ENCODE measurements at places on chromosomes 16 and 17.

GRCh38 chr16:83768986-83769385 lies 38.8 kb upstream of the HSBP1 start:
- DNase-seq = no peak

GRCh38 chr17:77737442-77738265 lies 220.8 kb upstream of the TNRC6C start:
- no peak for DNase-seq

DNA sequence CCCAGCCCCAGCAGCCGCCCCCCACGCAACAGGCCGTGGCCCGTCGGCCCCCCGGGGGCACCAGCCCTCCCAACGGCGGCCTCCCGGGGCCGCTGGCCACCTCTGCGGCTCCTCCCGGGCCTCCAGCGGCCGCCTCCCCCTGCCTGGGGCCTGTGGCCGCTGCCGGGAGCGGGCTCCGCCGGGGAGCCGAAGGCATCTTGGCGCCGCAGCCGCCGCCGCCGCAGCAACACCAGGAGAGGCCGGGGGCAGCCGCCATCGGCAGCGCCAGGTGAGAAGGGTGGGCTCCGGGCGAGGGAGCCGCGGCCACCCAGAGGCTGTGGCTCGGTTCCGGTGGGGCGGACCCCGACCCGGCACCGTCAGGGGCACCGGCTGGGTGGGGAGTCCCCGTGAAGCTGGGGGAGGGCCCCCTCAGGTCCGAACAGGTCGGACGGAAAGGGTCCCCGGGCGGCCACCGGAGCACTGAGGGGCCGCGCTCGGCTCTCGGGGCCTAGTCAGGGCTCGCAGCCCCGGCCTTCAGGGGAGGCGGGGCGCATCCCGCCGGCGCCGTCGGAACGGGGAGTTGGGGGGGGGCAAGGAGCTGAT lies 583 bp downstream of the ATXN2L start:
- DNase-seq = no peak

DNA sequence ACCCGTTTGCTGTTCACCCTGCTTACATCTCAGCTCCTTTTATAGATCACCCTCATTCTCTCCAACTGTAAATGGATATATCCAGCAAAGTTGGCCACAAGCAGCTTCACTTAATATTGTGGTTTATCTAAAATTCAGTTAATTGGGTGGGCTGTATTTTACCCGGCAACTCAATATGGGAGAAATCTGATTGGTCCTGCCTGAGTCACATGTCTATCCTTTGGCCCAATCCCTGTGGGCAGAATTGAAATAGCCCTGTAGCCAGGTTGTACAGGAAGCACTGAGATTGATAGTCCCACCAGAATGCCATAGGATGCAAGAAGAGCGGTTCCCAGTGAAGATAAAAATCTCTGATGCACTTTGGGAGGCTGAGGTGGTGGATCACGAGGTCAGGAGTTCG lies 73.2 kb downstream of the AIPL1 start:
- no peak for DNase-seq

DNA sequence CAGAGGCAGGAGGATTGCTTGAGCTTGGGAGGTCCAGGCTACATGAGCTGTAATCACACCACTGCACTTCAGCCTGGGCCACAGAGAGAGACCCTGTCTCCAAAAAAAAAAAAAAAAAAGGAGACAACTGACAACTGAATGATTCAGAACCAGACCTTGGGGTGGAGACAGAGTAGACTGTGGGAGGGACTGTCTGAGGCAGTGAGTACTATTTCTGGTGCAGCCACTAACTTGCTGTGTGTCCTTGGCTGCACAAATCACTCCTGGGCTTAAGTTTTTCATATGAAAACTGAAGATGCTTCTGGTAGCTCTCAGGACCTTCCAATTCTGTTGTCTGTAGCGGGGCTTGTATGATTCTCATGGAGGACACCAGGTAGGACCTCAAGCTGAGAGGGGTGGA lies 5.8 kb downstream of the ASB16 start:
- DNase-seq = no peak

- no peak for DNase-seq
These were observed 2.4 kb downstream of the TPPP3 start for GRCh38 chr16:67390816-67391423.

GRCh38 chr17:14297161-14297851 lies 3.6 kb upstream of the HS3ST3B1 start:
- no peak for DNase-seq

- no peak for DNase-seq
These were observed 36.7 kb downstream of the PLD6 start for GRCh38 chr17:17169396-17169795.

- DNase-seq = no peak
These were observed 48.4 kb upstream of the SKAP1 start for GRCh38 chr17:48478224-48479013.

- no peak for DNase-seq
These were observed 174.0 kb downstream of the VPS53 start for GRCh38 chr17:540631-541030.

DNA sequence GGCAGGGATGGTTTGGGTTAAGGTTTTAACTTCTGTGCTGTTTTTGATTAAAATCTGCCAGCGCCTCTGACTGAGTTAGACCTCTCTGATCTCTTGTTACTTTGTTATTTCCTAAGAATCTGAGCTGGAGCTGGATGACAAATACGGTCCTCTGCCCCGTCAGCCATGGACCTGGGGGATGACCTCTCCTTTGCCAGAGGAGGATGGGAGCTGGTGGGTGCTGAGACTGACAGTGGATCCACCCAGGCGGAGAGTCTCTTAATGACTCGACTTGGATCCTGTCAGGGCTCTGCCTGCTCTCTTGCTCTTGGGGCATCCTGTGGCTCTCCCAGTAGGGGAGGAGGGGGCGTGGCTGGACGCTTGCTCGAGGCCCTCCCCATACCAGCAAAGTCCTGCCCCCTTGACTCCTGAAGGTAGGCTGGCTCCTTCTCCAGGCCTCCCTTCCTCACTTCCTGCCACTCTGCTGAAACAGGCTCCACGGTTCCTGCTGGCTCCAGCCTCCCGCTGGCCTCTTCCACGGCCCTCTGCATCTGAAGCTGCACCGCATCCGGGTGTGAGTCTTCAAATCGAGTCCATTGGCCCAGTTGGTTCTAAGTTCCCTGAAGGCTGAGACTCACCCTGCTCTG lies 24.8 kb upstream of the MAP3K14 start:
- no peak for DNase-seq

DNA sequence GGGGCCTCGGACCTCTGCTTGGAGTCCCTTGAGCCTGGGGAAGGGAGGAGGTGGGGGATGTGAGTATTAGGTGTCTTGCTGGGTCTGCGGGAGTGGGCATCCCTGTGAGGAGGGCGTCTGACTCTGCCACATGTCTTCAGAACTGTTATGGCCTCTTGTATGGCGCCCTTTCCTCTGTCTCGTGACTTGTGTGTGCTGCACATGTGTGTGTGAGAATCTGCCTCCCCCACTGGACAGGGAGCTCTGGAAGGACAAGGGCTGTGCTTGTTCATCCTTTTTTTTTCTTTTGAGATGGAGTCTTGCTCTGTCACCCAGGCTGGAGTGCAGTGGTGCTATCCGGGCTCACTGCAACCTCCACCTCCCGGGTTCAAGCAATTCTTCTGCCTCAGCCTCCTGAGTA lies 33.4 kb downstream of the ARHGAP23 start:
- no peak for DNase-seq

GRCh38 chr16:2250652-2251295 lies 613 bp downstream of the ECI1 start:
- no peak for DNase-seq

- no peak for DNase-seq
These were observed 250.8 kb downstream of the RBFOX1 start for GRCh38 chr16:7583396-7583795.

GRCh38 chr16:79535130-79535529 lies 65.4 kb downstream of the MAF start:
- no peak for DNase-seq

- no peak for DNase-seq
These were observed 3.7 kb upstream of the USP32 start for GRCh38 chr17:60395508-60396065.

GRCh38 chr17:67433248-67433924 lies 56.3 kb downstream of the PITPNC1 start:
- DNase-seq = no peak

GRCh38 chr16:87601401-87601981 lies 817 bp upstream of the JPH3 start:
- no peak for DNase-seq

GRCh38 chr16:71995038-71995437 lies 5.2 kb downstream of the PKD1L3 start:
- no peak for DNase-seq

- DNase-seq = no peak
These were observed 173.8 kb downstream of the RPTOR start for GRCh38 chr17:80718428-80718827.

- no peak for DNase-seq
These were observed 16.5 kb upstream of the ZFHX3 start for GRCh38 chr16:73064212-73064993.

GRCh38 chr16:67035364-67035763 lies 6.4 kb downstream of the CBFB start:
- DNase-seq = no peak

- no peak for DNase-seq
These were observed 41.8 kb downstream of the STAT3 start for GRCh38 chr17:42346481-42346880.

- DNase-seq = no peak
These were observed 230.6 kb downstream of the C16orf95 start for GRCh38 chr16:87086575-87086974.

DNA sequence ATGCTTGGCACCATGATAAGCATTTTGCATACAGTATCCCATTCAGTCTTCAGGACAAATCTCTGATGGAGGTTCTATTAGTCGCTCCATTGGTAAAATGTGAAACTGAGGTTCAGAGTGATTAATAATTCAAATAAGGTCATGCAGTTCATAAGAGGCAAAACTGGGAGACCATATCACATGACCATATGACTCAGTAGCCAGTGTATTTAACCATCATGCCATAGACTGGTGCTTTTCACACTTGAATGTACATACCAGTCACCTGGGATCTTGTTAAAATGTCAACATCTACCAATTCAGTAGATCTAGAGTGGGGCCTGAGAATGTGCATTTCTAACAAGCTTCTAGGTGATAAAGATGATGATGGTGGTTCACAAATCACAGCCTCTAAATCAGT lies 4.3 kb downstream of the ACSM3 start:
- no peak for DNase-seq

GRCh38 chr16:57886427-57886826 lies 84.1 kb upstream of the KIFC3 start:
- DNase-seq = no peak

DNA sequence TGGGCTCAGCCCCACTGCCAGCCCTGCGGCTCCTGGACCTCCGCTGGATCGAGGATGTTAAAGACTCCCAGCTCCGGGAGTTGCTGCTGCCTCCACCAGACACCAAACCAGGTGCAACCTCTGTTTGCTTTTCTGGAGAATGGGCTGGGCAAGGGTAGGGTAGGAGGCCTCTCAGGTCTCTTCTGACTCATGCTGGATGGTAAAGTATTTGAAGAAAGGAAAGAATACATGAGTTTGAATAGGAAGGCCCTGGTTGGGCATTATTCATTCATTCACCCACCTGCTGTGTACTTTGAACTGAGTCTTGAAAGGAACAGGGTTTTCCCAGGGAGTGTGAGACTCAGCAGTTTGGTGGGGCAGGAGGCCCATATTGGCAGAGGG lies 6.5 kb upstream of the ORAI3 start:
- no peak for DNase-seq

DNA sequence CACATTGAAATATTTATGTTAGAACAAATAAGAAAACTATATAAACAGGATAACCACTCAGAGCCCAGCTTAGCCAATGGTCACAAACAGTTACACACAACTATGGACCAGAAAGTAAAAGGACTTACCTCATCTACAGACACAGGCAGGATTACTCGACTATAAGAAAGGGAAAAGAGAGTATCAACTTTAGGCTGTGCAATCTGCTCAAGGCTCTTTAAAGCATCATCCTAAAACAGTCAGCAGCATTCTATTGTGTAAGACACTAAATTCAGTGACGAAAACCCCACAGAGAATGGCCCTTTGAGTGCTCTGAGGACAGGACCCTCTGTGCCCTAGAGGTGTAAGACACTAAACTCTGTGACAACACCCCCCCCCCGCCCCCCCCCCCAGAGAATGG lies 4.2 kb downstream of the PITPNA start:
- no peak for DNase-seq

- no peak for DNase-seq
These were observed 229.7 kb upstream of the RPL38 start for GRCh38 chr17:73973586-73974409.

- DNase-seq = no peak
These were observed 5.8 kb downstream of the ARMC7 start for GRCh38 chr17:75115555-75115954.

- no peak for DNase-seq
These were observed 158.1 kb downstream of the CHD9 start for GRCh38 chr16:53212893-53213223.

DNA sequence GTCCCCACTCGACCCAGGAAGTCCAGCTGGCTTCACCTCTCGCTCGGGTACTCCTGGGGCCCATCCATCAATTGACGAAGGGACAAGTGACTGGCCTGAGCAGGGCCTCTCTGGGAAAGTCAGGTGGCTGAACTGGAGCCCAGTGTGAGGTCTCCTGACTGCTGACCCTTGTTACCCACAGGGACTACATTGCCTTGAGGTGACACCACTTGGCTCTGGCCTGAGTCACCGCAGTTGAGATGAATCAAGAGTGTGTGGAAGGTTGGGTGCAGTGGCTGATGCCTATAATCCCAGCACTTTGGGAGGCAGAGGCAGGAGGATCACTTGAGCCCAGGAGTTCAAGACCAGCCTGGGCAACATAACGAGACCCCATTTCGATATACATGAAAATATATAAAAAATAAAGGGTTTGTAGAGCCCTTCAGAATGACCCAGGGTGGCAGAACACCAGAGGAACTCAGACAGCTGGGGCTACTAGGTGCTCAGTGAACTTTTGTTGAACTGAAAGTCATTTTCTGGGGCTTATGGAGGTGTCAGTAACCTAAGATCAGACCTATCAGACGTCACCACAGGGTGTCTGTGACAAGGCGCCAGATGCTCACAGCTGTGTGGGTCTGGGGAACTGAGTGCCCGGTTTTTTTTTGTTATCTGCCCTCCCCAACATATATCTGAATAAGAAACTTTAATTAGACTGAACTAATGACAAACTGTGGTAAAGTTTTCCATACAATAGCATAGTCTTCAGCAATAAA lies 14.8 kb upstream of the ZFP90 start:
- no peak for DNase-seq

DNA sequence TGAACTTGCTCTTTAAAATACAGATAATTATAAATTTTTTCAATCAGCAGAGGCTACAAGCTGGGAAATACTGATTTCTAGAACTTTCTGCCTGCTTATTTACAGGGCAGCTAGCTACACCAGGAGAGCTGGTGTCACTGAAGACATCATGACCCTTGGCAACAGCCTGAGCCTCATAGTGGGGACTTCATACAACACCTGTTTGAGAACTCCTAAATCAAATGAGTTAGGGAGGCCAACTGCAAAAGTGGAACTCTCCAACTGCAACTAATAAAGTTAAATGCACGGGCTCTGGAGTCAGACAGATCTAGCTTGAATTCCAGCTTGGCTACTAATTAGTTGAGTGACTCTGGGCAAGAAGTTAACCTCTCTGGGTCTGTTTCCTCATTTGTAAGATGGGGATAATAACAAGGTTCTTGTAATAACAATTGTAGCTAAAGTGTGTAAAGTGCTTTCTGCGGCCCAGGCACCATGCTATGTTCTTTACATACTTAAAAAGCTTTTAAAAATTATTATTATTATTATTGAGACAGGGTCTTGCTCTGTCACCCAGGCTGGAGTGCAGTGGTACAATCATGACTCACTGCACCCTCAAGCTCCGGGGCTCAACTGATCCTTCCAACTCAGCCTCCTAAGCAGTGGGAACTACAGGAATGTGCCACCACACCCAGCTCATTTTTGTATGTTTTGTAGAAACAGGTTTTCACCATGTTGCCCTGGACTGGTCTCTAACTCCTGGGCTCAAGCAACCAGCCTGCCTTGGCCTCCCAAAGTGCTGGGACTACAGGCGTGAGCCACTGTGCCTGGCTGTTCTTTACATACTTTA lies 33.4 kb downstream of the VAC14 start:
- DNase-seq = no peak
